ENCODE measurements at places on chromosomes 2 and 18.
A peak's percentile ranks its signal among the peaks of the same experiment; 100 is the strongest.

- no peak for DNase-seq
Measured at GRCh38 chr18:13481820-13482617, 244.3 kb downstream of the FAM210A start.

DNA sequence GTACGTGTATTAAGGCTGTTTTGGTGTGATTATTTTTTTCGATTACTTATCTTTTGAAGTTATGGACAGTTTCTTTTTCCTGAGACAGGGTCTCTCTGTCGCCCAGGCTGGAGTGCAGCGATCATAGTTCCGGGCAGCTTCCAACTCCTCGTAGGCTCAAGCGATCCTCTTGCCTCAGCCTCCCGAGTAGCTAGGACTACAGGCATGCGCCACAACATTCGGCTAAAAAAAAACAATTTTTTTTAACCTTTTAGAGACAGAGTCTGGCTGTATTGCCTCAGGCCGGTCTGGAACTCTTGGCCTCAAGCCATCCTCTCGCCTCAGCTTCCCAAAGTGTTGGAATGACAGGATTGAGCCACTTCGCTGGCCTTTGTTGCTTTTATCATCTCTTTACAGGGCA is 945 bp downstream of the HAT1 start:
- peak; percentile 26 for DNase-seq

DNA sequence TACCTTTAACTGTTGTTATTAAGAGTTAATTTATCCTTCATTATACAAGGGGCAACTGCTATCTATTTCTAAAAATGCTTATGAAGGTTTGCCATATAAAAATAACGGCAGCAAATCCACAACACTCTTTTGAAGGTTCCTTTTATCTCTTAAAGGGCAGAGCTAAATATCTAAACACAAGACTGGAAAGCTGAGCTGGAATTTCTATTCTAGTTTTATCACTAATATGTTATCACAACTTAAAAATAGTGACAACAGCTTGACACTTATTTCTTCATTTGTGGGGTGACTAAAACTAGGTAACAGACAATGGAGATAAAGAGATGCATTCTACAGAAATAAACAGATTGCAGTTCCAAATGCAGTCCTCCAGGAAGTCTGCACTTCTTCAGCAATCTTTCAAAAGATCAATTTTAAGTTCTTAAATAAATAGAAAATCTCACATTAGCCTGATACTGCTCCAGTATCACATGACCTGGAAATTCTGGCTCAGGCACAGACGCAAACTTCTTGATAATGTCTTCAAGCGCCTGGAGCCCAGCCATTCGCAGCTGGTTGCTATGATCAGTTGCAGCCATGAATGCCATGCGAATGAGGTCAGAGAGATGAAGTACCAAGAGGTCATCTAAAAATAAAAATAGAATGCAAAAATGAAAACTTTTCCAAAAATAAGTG is 54.0 kb upstream of the STRN start:
- DNase-seq: no peak

DNA sequence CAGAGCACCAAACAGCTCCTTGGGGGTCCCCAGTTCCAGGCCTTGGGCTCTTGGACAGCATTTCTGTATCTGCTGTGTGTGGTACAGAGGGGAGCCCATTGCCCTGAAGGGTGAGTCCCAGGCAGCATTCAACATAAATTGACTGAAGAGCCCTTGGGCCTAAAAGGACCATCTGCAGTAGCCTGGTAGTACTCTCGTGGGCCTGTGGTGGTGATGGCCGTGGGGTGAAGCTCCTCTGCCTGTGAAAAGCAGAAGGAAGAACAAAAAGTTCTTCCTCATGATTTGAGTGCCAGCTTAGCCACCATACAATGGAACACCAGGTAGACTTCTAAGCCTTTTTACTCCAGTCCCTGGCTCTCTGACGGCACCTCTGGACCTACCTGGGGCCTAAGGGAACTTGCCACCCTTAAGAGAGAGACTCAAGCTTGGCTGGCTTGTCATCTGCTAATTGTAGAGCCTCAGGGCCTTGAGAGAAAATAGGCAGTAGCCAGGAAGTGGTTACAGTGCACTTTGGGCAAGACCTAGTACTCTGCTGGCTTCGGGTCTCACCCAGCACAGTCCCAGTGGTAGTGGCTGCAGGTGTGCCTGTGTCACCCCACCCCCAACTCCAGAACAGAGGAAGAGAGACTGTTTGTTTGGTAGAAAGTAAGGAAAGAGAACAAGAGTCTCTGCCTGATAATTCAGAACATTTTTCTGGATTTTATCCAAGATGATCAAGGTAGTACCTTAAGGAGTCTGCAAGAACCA is 84.6 kb upstream of the CERS6 start:
- DNase-seq: no peak

DNA sequence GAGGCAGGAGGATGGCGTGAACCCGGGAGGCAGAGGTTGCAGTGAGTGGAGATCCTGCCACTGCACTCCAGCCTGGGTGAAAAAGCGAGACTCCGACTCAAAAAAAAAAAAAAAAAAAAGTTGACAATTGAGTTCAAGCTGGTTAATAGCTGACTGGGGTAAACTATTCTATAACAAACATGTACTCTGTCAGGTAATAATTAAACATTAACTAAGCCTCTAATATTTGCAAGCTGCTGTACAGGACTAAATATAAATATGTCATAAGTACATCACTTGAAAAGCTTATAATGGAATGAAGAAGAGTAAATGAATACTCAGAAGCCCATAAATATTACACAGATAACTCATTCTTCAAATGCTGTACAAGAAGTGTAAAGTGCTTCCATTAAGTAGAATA is 190.4 kb upstream of the CRIM1 start:
- DNase-seq: no peak

DNA sequence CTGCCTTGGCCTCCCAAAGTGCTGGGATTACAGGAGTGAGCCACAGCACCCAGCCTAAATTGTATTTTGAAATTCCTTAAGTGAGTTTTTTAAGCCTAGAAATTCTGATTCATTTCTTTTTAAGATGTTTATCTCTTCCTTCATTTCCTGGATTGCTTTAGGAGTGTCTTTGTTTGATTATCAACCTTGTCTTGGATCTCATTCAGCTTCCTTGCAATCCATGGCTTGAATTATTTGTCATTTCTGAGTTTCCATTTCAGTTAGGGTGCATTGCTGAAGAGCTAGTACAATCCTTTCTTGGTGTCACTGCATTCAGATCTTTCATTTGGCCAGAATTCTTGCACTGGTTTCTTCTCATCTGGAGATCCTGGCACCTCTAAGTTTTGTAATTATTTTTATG is 606.4 kb upstream of the ZNF804A start:
- no peak for DNase-seq

GRCh38 chr2:239569401-239570090 is 168.7 kb upstream of the HDAC4 start:
- no peak for DNase-seq

DNA sequence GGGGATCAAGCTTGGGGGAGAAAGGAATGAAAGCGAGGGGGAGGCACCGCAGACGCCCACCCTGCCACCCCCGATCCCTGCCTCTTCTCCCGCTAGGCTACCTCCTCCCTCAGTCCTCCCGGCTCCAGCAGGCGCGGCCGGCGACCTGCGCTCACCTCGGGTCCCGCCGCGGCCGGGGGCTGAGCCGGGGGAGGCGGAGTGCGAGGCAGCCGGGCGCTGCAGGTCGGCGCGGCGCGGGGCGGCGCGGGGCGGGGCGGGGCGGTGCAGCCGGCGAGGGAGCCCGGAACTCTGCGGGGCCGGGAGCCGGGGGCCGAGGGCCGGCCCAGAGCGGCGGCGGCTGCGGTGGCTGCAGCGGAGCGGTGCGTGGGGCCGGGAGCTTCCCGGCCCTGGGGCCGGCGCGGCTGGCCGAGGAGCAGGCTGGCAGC is 477 bp downstream of the ACVR1 start:
- no peak for DNase-seq

DNA sequence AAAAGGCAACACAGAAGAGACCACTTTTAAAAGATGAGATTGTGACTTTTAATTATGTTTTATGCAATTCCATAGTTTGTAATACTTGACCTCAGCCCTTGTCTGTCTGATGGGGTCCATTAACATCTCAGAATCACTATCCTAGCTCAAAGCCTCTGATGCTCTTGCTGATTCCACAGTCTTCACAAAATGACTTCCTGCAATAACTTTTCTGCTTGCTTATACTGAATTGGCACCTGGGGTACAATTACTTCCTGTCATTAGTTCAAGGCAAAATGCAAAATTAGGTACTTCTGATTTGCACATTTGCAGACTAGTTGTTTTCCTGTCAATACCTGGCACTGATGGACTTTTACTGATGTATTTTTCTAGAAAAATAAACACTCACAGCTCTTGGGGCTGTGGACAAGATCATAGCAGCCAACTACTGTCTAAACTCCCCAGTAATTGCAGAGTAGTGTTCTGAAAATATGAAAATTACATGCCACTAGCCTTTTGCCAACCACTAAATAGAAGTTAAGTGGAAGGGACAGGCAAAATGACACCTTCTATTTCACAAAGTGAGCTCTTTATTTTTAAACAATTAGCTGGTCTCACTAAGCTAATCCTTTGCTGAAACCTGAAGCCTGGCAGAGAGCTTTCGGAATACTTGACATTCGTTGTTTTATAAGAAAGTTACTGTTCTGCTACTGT is 129.1 kb downstream of the PIEZO2 start:
- no peak for DNase-seq

DNA sequence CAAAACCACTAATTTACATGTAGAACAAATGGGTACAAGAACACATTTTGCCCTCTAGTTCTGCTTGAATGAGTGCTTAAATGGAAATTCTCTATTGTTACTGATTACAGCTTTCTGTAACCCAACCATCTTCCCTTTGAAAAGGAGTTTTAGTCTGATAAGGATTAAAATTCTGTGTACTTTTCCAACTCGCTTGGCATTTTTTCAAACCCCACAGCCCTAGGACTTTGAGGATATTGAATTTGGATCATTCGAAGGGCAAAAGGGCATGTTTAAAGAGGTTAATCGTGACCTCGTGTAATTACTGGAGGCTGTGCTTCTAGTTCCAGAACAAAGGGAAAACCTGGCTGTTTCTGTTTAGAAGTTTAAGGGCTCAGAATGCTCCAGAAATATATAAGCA is 432.3 kb downstream of the PID1 start:
- no peak for DNase-seq

- no peak for DNase-seq
Measured at GRCh38 chr2:200862532-200863000, 1.9 kb downstream of the CLK1 start.

GRCh38 chr2:219627103-219628100 is at the start of gene SLC4A3:
Gene SLC4A3, plus strand, starts transcription at chr2:219627630. Its CDS starts 363 bp downstream, at chr2:219627993.
- no peak for DNase-seq

- no peak for DNase-seq
Measured at GRCh38 chr2:229856413-229856812, 65.4 kb downstream of the TRIP12 start.

DNA sequence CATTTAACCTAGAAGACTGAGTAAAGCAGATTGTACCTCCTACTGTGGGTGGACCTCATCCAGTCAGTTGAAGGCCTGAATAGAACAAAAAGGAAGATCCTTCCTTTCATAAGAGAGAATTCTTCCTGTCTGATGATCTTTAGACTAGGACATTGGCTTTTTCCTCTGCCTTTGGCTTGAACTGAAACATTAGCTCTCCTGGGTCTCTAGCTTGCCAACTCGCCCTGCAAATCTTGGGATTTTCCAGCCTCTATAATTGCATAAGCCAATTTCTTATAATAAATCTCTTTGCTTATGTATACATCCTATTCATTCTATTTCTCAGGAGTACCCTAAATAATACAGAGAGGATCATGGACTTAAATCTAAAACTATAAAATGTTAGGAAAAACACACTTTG is 6.2 kb upstream of the KDSR start:
- no peak for DNase-seq

DNA sequence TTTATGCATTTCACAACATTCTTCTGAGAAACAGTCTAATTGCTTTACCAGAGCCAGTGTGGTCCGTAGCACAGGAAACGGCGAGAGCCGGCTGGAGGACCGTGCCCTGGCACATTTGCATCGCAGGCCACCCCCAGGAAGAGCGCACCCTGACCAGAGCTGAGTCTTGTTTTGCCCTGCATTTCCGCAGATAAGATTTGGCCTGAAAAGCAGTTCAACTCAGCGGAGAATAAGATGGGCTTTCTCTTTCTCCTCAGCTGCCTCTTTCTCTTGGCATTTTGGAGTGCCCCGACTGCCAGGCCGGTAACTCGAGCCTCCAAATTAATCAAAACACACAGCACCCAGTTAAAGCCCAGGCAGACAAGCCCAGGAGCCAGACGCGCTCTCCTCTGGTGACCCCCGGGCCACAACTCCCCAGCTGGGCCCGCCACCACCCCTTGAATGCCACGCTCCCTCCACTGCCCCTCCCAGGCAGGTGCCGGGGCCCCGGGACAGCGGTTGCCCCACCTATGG is 464 bp downstream of the COL4A4 start:
- no peak for DNase-seq

DNA sequence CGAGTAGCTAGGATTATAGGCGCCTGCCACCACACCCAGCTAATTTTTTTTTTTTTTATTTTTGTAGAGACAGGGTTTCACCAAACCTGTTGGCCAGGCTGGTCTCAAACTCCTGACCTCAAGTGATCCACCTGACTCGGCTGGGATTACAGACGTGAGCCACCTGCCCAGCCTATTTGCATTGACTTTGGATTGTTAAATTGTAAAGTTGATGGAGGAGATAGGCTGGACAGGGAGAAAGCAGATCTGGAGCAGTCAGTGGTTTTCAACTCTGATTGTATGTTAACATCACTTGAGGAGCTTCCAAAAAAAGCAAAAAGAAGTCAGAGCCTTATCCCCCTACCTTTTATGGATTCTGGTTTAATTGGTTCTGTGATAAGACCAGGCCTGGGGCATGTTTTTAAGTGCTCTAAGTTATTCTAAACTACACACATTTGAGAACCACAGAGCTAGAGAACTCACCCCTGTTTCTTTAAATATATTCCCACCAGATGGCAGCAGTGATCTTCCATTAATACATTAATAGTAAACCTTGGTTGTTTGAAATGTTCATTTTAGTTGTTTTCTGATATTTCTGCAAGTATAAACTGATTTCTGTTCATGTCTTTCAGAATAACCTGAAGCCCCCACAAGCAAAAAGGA is 7.5 kb downstream of the C2orf49 start:
- DNase-seq: no peak

DNA sequence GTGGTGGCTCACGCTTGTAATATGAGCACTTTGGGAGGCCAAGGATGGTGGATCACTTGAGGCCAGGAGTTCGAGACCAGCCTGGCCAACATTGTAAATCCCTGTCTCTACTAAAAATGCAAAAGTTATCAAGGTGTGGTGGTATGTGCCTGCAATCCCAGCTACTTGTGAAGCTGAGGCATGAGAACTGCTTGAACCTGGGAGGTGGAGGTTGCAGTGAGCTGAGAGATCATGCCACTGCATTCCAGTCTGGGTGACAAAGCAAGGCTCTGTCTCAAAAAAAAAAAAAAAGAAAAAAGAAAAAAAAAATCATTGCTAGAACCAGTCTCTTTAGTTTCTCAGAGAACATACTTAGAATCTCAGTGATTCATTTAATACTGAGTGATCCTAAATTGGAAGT is 217.1 kb downstream of the DYM start:
- no peak for DNase-seq

DNA sequence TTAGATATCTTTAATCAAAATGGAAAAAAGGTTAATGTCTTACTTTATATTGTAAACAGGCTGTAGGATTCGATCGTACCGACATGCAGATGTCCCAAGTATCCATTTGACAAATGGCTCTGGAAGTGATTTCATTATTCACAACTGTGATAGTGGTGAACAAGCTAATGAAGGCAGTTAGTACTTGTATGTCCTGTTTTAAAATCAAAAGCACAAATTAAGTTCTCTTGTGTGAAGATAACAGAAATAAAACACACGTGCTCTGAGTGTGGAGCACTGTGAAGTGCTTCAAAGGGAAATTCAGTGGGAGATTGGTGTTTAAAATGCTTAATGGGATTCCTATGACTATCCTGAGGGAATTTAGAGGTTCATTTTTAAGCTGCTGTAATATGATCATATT is 8.6 kb upstream of the LRP1B start:
- no peak for DNase-seq

GRCh38 chr2:43370146-43370545 is 143.7 kb upstream of the ZFP36L2 start:
- no peak for DNase-seq
